Jurkat, Clone E6-1 (cell line): ENCODE measurements at places on chromosomes 12 and 14.

DNA sequence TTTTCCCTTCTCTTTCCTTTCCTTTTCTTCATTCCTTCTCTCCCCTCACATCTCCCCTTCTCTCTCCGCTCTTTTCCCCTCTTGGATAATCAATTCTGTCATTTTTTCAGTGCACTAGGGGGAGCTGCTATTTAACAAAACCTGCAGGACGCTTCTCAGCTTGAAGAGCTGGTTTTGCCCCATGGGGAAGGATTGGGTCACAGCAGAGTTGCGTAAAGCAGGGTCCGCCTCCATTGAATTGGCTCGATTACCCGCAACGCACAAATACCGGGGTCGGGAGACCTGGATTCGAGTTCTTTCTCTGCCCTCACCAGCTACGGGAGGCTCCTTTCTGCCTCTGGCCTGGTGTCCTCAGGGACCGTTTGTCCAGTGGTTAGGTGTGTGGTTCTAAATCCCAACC, 42.1 kb upstream of the CHGA start:
- DNase-seq = no peak

DNA sequence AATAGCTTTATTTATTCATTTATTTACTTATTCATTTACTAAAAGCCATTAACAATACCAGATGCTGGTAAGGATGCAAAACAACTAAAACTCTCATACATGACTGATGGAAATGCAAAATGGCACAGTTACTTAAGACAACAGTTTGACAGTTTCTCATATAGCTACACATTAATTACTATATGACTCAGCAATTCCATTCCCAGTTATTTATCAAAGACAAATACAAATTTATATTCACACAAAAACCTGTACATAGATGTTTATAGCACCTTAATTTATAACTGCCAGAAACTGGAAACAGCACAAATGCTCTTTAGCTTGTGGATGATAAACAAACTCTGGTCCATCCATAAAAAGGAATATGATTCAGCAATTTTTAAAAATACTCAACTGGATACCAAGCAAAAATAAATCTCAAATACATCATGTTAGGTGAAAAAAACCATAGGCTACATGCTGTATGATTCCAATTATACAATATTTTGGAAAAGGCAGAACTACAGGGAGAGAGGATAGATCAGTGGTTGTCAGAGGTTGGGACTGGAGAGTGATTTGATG, 37.9 kb upstream of the ST8SIA1 start:
- no peak for DNase-seq

DNA sequence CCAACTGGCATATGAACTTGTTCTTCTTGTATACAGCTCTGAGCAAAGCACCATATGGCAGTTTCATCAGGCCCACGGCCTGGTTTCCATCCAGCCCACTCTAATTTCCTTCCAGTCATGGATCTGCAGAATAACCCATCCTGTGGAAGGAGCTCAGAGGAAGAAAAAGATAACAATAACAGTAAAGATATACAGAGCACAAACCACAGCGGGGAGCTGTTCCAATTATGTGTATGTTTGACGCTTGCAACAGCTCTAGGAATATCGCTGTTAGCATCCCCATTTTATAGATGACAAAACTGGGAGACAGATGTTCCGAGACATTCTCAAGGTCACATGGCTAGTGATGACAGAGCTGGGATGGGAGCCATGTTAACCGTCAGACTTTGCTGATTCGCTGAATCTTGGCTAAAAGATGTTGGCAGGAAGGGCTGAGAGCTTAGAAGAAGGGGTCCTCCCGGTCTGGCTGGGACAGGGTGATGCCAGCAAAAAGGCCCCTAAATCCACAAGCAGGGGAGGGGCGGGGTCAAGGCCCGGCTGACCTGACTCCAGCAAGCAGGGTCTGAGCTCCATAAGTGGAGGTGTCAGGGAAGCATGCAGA, 34.4 kb upstream of the CIPC start:
- no peak for DNase-seq

DNA sequence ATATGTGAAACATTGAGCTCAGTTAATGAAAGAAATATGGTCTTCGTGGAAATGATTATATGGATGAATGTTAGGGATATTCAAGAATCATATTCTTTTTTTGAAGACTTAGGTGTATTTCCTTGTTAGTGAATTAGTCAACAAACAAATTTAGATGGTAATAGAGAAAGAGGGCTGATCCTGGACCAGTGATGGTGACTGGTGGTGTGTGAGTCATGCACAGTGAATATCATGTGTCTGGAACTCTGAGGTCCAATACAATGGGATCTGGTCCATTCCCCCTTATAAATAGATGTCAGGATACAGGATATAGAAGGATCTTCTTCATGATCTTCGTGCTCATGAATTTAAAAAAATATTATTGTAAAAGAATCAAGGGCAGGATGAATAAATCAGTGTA, 64.4 kb upstream of the RTL1 start:
- no peak for DNase-seq

- DNase-seq = no peak
Observed at GRCh38 chr14:95507174-95507573, 9.3 kb downstream of the SYNE3 start.

GRCh38 chr14:89486961-89487360, 69.9 kb upstream of the FOXN3 start:
- DNase-seq = no peak

GRCh38 chr14:86902176-86902950, 1090.6 kb downstream of the GALC start:
- DNase-seq = no peak

- DNase-seq = no peak
Observed at GRCh38 chr14:90060965-90061684, 669 bp upstream of the KCNK13 start.

DNA sequence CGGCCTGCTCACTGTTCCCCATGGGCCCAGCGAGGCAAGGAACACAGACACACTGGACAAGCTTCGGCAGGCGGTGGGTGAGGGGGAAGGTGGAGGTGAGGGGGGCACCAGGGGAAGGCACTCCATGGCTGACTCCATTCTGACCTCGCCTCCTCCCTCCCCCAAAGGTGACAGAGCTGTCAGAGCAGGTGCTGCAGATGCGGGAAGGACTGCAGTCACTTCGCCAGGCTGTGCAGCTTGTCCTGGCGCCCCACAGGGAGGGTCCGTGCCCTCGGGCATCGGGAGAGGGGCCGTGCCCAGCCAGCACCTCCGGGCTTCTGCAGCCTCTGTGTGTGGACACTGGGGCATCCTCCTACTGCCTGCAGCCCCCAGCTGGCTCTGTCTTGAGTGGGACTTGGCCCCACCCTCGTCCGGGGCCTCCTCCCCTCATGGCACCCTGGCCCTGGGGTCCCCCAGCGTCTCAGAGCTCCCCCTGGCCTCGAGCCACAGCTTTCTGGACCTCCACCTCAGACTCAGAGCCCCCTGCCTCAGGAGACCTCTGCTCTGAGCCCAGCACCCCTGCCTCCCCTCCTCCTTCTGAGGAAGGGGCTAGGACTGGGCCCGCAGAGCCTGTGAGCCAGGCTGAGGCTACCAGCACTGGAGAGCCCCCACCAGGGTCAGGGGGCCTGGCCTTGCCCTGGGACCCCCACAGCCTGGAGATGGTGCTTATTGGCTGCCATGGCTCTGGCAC, 10.6 kb downstream of the MCRS1 start:
- DNase-seq = no peak

GRCh38 chr12:69430942-69431590, 39.1 kb upstream of the FRS2 start:
- no peak for DNase-seq

DNA sequence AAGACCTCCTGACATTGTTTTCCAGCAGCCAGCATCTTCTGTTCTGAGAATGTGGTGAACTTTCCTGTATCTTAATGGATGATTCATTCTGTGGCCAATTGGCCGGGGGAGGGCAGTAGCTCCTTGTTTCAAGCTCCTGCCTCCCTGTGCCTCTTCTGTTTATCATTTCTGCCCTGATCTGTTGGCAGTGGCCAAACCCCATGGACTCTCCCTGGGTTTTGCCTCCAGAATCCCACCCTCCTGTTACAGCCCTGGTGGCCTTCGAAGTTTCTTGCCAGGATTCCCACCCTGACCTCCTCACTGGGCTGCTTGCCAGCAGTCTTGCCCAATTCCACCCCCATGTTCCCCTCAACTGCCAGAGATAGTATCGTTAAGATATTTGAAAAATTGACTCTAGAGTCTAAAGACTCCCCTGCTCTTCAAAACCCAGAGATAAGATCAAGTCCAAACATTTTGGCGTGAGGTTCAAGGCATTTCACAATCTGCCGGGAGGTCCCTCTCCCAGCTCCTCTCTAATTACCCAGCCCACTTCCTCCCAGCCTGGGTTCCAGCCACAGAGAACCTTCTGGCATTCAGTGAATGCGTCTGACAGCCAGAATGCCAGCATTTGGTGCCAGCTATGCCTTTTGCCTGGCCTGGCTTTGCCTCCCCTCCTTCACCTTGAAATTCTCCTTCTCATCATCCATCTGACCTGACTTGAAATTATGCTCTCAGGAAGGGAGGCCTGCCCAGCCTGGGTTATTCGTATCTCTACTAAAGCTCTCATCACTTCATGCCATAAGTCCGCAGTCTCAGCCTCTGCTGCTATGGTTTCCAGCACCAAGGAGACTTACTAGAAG, 37.7 kb upstream of the TXNRD1 start:
- no peak for DNase-seq

DNA sequence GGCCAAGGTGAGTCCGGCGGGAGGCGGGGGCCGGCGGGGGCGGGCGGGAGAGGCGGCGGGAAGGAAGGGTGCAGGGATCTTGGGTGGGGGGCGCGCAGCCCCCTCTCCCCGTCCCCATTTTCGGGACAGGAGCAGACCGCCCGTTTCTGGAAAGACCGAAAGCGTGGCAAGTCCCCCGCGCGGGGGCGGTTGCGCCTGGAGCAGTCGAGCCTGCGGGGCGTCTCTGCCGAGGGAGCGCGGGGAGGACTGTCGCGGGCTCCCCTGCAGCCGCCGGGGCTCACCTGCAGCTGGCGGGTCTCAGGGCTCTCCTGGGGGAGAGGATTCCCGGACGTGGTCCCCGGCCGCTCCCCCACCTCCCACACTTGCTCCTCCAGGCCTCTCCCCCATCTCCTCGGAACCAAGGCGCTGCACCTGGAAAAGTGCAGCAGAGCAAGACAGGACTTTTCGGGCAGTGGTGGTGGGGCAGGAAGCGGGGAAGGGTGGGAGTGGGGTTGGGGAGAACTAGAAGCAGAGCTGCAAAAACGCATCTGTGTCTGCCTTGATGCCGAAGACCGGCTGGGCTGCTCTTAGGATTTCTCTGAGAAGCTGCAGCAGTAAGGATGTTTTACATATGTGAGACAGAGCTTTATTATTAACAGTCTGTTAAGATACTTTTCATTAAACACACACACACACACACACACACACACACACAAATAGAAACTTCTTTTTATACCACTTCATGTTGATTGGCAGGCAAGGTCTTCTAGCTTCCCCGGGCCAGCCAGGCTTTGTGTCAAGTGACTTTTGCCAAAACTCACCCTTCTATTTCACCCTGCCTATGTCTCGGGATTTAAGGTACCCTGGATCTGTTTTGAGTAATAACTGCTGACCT, 677 bp downstream of the C12orf75 start:
- DNase-seq = no peak

- peak; percentile 57 for DNase-seq
Observed at GRCh38 chr12:105357162-105357691, 26.7 kb downstream of the C12orf75 start.

DNA sequence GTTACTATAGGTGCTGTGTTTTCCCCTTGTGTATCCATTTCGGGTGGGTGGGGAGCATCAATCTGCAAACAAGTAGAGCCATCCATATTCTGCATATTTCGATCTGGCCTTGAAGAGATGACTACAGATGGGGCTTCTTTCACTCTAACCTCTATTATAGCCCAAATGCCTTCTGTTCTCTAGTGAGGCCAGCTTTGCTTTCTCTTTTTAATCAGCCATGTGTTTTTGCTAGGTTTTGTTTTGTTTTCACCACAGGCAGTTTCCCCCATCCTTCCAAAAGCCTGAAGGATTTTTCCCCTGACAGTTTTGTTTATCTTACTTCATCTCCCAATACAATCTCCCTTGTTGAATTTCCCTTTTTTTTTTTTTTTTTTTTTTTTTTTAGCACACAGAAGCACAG, 224.1 kb downstream of the BTG1 start:
- no peak for DNase-seq

- no peak for DNase-seq
Observed at GRCh38 chr12:124930586-124930985, 16.1 kb upstream of the UBC start.

DNA sequence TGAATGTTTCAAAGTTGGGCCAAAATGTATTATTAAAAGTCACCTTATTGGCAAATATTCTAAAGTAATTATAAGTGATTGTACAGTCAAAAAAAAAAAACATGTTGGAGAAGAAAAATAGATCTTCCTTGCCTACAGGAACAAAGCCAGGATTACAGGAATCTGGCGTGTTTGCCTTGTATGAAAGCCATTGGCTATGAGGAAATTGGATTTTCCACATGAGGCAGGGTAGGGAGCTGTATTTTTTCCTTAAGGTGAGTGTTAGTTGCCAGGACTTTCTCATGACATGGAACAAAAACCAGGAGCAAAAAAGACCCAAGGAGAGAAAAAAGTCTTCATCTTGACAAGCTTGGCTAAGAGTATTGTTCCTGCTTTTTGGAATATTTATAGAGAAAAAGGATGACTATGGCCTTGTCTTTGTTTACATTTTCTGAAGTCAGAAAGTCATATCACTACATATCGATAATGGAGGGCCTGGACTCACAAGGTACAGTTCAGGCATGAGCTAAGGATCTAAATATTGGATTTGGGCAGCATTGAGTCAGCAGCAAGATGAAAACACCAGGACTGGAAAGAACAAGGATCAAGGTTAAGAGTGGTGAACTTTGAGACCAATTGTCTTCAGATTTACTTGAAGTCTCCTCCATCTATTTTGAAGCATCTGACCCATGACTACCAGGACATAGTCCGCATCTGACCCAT, 68.4 kb upstream of the FLRT2 start:
- no peak for DNase-seq

DNA sequence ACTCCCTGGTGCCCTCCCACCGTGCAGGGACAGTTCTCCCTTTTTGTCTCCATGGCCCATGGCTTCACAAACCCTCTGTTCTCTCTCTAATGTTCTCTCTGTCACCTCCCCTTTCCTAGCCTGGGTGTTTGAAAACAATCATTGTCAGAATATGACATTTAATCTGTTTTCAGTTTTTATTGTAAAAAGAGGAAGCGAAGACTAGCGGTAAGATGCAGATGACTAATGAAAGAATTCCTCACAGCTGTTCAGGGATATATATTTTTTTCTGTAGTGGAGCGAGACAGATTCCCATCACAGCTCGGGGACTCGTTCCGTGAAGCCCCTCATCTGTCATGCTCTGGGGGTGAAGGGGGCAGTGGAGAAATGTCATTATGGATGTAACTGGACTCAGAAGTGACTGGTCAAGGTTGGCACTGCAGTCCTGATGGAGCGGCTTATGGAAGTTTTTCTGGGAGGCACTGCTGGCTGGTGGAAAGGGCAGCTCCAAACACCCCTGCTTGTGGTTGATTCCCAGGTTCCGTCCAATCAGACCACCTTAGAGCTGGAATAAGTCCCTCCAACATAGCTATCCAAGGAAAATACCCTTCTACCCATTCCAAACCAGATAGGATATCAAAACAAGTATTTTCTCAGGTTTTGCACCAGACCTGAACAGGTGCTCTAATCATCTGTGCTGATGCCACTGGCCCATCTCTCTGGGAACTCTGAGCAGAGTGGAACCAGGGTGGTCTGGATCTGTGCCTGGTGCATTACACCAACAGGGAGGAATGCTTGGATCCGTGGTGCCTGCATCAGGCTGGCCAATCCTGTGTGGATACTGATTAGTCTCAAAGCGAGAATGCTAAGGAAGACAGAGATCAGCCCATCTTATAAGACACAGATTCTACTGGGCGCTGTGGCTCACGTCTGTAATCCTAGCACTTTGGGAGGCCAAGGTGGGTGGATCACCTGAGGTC, 84.7 kb downstream of the GPATCH2L start:
- no peak for DNase-seq

GRCh38 chr14:99277530-99277929, 5.5 kb upstream of the BCL11B start:
- DNase-seq = no peak
